ENCODE measurements at places on chromosomes 2 and 18.

GRCh38 chr2:24906466-24906865 is 13.6 kb downstream of the ADCY3 start:
- no peak for DNase-seq

DNA sequence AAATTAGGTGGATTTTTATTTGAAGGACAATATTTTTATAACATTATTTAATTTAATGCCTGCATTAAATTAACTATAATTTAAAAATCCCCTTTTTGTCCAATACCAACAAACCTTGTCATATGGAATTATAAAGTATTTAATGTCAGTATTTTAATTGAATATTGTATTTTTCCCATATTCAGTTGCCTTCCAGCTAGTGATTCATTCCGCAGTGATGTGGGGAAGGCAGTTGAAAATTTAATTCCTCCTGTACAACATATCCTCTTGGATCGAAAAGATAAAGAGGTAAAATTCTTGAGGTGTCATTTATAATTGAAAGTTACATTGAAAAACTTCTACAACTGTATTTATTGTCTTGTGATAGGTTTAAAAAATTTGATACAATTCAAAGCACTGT is 40.4 kb downstream of the WDR7 start:
- DNase-seq = no peak

DNA sequence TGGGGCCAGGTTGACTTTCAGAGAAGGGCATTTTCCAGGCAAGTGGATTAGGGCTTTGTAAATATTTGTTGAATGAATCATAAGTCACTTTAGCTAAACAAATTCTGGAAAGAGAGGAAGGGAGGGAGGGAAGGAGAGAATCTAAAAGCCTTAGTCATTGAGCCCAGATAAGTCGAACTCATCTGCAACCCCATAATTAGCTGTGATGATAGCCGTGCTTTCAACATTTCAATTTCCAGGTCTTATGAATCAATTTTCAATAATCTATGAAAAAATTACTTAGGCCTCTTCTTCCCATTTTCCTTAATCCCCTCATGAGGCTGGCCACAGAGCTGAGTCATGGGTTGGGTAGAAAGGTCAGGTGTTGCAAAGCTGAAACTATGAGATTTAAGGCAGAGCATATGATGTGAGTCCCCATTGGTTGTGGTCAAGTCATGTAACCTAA is 111.9 kb upstream of the MAPRE2 start:
- DNase-seq = peak; percentile 16

DNA sequence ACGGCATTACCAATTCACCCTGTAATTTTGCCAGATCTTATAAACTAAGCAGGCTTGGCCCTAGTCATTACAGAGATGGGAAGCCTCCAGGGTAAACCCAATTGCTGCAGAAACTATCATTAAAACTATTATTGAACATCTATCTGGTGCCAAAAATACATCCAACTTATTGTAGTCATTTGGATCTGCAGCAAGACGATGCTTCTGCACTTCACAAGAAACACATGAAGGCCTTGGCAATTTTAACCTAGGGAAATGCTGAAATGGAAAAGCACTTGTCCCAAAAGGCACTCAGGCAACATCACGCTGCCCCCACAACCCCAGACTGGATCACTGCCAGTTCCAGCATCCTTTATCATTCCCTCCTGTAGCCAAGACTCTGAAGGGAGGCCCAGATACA is 85.3 kb upstream of the ACVR2A start:
- no peak for DNase-seq

GRCh38 chr18:12007063-12007462 is 25.8 kb downstream of the IMPA2 start:
- DNase-seq = no peak

- DNase-seq = no peak
Measured at GRCh38 chr18:10591896-10592295, 66.1 kb downstream of the NAPG start.

GRCh38 chr2:173090973-173091660 is 15.5 kb downstream of the MAP3K20 start:
- DNase-seq = no peak

DNA sequence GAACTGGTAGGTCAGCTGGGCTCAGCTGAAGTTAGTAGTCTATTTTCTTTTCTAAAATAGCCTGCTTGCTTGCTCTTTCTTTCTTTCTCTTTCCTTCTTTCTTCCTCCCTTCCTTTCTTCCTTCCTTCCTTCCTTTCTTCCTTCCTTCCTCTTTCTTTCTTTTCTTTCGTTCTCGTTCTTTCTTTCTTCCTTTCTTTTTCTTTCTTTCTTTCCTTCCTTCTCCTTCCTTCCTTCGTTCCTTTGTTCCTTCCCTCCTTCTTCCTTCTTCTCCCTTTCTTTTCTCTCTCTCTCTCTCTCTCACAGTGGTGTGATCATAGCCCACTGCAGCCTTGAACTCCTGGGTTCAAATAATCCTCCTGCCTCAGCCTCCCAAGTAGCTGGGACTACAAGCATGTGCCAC is 29.2 kb upstream of the KDM3A start:
- DNase-seq = no peak

GRCh38 chr2:105328281-105329196 is 996 bp downstream of the TGFBRAP1 start:
- DNase-seq = no peak

- DNase-seq = no peak
Measured at GRCh38 chr2:155599834-155600233, 732.7 kb downstream of the NR4A2 start.

DNA sequence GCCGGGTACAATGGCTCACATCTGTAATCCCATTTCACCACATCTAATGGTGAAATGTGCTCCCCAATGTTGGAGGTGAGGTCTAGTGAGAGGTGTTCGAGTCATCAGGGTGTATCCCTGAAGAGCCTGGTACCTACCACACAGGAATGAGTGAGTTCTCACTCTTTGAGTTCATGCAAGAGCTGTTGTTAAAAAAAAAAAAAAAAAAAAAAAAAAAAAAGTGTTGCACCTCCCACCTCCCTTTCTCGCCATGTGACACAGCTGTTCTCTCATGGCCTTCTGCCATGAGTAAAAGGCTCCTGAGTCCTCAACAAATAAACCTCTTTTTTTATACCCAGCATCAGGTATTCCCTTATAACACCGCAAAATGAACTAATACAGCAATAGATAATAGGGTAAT is 106.3 kb downstream of the C2orf74 start:
- DNase-seq = no peak

DNA sequence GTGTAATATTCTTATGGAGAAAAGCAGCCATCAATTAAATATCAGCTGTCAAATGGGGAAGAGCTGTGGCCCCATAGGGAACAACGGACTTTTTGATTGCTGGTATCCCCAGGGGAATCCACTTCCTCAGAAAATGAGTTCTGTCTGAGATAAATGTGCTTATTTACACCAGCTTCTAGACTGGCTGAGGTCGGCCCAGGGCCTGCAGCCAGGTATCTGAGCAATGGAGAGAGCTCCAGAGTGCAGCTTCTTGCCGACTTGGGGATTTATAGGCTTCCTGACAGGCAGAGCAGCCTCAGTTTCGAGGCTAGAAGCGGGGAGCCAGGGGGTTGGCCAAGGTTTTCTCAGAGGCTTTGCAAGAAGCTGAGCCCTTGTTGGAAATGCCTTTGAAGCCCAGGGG is 67.2 kb downstream of the MCFD2 start:
- DNase-seq = no peak

- no peak for DNase-seq
Measured at GRCh38 chr18:22378672-22379282, 38.9 kb downstream of the CTAGE1 start.

GRCh38 chr2:58046335-58046584 is 346 bp upstream of the VRK2 start:
- DNase-seq = no peak

DNA sequence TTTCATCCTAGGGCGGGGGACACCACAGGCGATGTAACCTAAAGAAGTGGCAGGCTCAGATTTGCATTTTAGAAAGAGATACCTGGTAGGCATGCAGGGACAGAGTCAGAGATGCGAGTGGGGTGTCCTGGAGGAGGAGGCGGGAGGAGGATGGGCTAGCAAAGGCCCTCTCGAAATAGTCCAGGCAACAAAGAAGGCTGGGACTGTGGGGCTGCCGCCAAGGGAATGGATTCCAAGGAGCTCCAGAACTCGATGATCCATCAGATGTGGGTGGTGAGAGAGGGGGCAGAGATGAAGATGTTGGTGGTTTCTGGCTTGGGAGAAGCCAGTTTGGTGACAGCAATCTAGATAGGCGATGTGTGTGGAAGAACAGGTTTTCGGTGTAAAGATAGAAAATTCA is 12.5 kb upstream of the INPP5D start:
- no peak for DNase-seq

GRCh38 chr2:67055387-67056304 is 341.5 kb upstream of the ETAA1 start:
- no peak for DNase-seq

- DNase-seq = no peak
Measured at GRCh38 chr2:65918760-65919187, 486.4 kb upstream of the SPRED2 start.

DNA sequence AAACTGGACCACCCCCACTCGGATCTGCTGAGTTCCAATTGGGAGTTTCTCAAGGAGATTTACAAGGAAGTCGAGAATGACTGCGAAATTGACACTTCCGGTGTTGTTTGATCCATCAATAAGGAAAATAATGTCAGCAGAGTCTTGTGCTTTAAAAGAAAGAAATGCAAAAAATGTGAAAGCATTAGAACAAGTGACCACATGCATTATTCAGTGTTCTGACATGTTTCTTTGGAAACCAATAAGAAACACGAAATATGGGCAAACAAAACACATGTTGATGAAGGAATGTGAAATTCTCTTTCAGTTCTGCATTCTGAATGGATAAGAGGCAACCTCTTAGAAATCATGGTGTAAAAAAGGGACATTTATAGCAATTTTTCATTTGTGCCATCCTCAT is 25.9 kb downstream of the COL6A3 start:
- no peak for DNase-seq

DNA sequence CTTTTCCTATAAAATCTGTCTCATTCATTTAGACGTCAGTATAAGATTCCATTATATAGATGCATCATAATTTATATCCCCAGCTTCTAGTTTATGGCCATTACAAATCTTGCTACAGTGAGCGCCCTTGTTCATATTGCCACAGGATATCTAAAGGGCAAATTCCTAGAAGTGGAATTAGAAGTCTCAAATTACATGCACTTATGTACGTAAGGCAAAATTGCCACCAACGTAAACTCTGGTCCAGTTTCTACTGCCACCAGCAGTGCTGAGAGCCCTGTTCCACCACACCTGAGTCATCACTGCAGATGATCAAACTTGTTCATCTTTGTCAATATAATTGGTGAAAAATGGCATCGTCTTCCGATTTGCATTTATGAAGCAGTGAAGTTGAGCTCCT is 90.9 kb upstream of the ID2 start:
- DNase-seq = no peak

DNA sequence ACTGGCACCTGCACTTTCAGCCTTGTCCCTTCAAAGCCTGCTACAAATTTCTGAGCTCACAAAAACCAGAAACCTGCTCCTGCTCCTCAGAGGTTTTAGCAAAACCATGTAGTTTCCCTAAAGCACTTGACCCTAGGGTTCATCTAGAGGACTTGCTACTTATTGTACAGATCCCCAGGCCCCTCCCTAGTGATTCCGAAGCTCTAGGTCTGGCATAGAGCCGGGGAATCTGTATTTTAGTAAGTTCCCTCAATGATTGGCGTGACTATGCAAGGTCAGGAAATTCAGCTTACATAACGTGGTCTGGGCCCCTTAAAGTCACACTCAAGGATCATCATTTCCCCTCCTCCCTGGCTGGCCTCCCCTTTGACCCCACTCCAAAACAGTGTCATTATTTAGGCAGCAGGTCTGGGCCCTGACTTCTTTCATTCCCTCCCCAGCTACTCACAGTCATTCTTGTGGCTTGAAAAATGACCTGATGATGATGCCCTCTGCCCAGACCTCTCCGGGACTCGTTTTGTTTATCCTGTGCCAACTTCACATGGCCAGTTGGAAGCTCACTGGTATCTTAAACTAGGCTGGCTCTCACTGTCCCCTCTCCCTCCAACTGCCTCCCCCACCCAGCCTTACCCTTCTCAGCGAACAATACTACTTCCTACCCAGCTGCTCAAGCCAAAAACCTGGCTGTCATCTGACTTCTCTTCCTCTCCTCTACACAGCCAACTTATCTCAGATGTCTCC is 36.0 kb downstream of the WDFY1 start:
- DNase-seq = no peak

DNA sequence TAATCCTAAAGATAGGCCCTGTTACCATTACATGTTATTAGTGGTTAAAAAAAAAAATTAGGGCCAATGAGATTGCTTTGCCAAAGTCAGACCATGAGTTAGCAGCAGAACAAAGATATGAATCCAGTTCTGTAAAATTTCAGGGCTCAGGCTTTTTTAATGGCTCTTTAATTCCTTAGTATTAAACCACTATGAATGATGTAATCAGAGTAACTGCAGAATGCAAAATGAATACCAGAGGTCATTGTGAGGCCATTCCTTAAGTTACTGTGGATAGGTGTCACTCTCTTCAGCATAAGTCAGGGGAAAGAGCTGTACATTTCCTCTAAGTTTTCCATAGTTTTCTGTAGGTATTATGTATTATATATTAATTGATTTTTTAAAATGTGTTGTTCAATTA is 42.2 kb upstream of the TBR1 start:
- peak; percentile 5 for DNase-seq

DNA sequence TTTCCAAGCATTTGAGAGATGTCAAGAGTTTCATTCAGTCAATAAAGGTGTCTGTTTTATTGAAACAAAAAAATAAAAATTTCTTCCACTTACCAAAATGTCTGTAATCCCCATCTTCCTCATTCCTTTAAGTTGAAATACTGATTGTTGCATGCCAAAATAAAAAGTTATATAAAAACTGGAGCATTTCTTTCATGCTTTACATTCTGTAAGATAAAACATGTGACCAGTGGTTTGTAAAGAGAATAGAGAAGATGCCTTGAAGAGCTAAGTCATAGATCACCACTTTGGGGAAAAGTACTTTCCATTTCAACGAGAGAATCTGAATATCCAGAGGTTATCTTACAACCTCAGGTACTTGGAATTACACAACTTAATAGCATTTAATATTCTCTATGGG is 35.9 kb upstream of the MYO1B start:
- DNase-seq = no peak

GRCh38 chr2:154850532-154850931 is 152.0 kb downstream of the KCNJ3 start:
- no peak for DNase-seq

GRCh38 chr2:195094330-195094729 is 562.7 kb upstream of the SLC39A10 start:
- DNase-seq = no peak

DNA sequence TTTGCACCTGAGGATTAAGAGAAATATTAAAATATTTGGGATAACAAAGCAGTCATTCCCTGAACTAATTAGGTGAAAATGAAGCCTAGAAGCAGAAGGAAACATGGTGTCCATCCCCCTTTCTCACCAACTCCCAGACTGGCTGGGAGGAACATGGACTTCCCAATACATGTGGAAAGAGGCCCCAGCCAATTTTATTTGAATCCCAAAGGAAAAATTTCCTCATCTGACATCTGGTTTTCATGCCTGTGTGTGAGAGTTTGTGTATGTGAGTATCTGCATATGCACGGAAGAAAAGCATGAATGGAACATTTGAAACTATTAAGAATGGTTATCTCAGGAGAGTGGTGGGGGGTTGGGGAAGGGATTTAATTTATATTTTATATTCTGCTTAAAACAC is 84.3 kb downstream of the COPS8 start:
- DNase-seq = peak; percentile 64

Measured in AG09309 (cell line).